Stimulated activated CD4-positive, alpha-beta T cell treated with anti-CD3 and anti-CD28 coated beads, Interleukin-1b, Interleukin-23, amount 100 ng/mL, for 24 hours (primary cell): ENCODE measurements at places on chromosomes 2 and 18.

DNA sequence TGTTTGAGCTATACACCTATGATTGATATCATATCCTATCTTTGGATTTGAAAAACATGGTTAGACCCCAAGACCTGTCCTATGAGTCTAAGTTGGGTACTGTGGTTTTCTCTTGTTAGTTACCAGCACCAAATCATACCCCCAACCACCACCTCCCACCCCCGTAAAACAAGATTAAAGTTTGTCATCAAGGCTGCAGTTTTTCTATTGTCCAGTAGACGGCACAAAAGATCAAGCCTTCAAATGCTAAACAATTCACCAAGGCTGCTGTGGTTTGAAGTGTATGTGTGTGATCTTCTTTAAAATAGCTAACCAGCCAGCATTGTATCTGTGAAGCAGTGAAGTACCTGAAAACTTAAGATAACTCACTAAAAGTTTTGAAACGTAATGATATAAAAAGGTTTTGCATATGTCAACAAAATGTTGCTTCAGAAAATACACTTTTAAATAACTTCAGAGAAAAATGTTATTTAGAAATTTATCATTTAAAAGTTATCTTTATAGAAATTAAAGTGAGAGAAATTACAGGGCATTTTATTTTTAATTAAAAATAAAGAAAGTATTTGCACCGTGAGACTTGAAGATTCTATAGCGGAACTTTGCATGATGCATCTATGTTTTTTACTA lies 5.8 kb upstream of the MEIS1 start:
- no peak for DNase-seq

DNA sequence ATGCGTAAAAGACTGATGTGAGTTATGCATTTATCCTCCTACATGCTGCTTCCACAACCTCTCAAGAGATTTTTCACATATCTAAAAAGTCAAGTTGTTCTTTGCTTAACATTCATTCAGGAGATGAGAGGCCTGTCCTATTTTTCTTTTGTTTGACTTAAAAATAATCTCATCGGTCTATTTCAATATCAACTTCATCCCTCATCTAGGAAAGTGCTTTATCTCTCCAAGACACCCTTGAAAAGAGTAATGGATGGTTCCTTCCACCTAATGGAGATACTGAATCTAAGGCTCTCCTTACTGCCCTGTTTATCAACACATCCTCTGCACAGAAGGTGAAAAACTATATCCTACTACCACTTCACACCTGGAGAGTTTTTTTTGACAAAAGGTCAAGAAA lies 2.4 kb downstream of the NFE2L2 start:
- DNase-seq: no peak

DNA sequence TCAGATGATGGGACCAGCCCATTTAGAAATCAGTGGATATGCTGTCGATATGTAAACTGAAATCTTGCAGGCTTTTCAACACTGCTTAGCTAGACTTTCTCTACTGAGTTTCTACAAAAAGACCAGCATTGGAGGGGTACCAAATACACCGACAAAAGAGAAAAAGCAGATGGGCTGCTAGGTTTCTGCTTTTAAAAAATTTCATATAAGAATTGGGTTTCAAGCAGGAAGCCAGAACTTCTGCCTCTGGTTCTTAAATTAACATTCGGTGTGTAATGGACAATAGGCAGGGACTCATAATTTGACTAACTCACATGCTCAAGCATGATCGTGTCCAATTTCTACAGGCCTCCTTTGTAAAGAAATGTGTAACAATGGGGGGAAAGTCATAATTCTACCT lies 3.1 kb downstream of the ARL4C start:
- DNase-seq: no peak

- no peak for DNase-seq
Observed at GRCh38 chr2:33727361-33728032, 128.4 kb upstream of the FAM98A start.

DNA sequence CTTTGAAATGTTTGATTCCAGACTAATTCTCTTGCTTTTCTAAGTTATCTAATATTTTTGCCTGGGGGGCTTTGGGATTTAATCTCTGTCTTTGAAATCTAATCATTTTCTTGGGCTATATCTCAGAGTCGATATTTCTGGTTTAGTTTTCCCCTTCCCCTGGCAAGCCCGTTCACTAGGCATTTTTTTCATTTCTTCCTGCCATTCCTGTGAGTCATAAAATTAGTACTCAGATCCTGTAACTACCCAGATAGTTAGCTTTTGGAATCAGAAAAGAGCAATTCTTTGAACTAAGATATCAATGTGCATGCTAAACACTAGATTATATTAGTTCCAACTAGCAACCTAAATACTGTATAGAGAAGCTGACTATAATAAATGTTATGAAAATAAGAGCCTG lies 29.4 kb upstream of the RNF149 start:
- DNase-seq: no peak

DNA sequence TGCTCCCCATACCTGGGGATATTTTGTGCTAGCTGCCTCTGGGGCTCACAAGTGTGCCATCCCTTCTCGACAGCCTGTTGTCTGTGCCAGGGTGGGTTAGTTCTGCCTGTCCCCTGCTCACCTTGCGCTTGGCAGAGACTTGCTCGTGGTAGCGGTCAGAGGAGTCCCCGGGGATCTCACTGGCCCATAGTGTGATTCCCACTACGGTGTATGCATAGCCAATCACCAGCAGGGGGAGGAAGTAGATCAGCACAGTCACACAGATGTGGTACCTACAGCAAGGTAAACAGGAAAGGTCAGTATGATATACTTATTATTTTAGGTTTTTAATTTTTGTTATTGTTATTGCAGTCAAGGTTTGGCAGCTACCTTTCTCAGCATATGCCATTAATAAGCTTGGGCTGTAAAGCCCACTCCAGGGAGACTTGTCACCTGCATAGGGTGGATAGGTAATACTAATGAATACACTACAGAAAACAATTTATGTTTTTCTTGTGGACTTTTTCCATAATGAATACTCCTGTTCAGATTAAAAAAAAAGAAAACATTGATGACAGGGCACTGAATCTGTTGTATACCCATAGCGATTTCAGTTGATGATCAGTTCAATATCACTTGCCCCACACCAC lies 95.2 kb downstream of the POLE4 start:
- DNase-seq: no peak

GRCh38 chr2:72579591-72580180 lies 246.1 kb downstream of the EXOC6B start:
- no peak for DNase-seq

GRCh38 chr2:51795248-51795888 lies 763.4 kb upstream of the NRXN1 start:
- DNase-seq: no peak

DNA sequence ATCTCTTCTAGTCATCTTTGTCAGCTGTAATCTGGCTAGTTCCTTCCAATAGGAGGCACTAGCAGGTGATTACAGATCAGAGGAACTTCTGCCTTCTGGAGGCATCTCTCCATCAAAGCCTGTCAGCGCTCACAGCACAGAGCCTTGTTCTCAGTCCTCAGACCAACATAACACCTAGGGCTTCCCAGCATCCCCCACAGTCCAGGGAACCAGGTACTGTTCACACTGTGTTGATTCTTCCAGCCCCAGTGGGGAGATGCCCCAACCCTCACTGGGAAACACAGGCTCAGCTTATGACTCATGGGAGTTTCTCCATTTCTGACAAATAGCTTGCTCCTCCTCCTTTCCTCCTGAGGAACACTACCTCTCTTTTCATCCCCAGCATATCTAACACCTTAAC lies 601.7 kb downstream of the CBLN2 start:
- no peak for DNase-seq

DNA sequence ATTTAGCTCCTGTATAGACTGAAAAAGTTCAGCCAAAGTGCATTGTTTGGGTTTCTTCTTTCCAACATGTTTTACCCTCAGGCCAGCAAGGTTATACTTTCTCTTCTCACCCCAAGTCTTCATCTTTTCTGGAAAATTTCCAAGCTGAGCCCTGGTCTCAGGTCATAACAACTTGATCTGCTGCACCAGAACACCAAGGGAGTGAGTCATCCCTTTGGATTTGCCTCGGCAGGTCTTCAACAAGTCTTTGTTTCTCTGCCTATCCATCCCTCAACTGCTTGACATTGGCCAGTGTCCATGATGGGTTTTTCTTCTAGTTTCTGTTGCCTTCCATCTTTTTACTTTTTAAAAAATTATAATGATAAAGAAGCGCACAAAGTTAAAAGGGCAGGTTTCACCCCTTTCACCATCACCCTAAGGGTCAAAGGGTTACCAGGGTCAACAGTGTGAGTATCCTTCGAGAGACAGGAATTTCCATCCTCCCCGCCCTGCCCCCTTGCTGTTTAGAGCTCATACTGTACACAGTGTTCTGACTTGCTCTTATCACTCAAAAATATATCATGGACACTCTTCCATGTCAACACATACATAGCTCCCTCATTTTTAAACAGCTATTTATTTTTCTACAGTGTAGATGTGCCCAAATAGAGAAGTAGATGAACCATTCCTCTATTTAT lies 5.7 kb upstream of the SPATS2L start:
- no peak for DNase-seq

DNA sequence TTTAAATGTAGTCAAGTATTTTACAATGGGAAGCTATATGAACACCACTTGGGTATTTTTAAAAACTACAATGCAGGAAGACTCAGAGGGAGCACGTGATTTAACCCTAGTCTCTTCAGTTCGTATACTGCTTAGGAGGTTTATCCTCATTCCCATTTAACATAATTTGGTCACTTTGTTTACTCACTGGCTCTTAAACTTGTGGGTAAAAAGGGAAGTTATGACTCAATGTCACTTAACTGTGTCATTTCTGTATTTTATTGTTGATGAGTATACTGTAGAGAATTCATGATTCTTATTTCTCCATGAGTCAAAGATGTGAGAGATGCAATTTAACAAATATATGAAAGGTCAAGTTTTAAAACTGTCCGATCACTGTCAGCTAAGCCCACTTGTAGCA lies 48.2 kb downstream of the SLC66A3 start:
- no peak for DNase-seq

DNA sequence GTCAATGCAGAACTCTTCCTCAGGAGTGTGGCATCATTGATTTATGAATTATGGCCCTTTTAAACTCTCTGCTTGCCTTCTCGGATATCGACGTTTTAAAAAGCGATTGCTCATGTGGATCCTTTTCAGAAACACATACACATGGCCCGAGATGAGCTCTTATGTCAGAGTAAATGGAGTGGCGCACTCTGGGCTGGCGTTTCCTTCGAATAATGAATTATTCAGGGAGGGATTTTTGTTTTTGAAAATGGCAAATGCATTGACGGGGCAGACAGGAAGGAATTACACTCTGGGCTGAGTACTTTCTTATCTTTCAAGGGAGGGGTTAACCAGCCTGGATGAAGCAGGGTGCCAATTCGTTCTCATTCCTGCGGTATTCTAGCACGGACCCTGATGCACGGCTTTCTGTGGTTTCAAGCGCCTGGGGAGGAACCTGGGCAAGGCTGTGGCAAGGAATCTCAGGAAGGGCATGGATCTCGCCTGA lies 142.7 kb downstream of the PRKCE start:
- no peak for DNase-seq

GRCh38 chr2:66301022-66301766 lies 133.7 kb upstream of the MEIS1 start:
- DNase-seq: no peak

GRCh38 chr2:38586931-38587330 lies 15.8 kb downstream of the HNRNPLL start:
- no peak for DNase-seq

DNA sequence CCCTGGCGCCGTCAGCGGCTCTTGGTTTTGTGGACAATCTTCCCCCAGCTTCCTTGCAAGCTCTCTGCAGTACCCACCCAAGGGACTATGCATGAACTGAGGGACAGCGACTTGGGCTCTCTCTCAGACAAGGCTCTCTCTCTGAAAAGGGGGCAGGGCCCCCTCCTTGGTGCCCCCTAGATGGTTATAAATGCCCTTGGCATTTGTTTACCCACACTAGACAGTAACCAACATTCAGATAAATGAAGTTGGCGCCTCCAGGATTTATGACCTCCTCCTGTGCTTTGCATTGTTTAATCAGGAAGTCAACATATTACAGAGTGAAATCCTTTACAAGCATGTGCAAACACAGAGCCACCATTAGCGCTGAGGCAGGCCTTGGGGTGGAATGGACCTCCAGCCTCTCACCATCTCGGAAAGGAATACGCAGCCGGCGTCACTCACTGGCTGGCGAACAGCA lies 547.4 kb upstream of the ID2 start:
- DNase-seq: no peak

- no peak for DNase-seq
Observed at GRCh38 chr2:88059979-88060906, 4.7 kb upstream of the KRCC1 start.

DNA sequence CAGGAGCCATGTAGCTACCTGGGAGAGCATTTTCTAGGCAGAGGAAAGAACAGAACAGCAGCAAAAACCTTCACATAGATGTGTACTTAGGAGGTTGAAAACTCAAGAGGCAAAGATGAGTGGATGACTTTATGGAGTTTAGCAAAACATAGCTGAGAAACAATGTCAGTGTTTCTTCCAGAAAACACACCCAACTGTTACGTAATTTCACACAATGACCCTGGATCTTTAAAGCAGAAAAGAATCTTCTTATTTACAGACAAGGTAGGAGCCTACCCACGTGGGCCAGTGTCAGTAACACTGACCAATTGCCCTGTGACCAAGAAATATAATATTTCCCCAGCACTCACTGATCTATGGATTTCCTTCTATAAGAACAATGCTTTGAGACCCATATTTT lies 254.6 kb downstream of the CDH20 start:
- DNase-seq: no peak

DNA sequence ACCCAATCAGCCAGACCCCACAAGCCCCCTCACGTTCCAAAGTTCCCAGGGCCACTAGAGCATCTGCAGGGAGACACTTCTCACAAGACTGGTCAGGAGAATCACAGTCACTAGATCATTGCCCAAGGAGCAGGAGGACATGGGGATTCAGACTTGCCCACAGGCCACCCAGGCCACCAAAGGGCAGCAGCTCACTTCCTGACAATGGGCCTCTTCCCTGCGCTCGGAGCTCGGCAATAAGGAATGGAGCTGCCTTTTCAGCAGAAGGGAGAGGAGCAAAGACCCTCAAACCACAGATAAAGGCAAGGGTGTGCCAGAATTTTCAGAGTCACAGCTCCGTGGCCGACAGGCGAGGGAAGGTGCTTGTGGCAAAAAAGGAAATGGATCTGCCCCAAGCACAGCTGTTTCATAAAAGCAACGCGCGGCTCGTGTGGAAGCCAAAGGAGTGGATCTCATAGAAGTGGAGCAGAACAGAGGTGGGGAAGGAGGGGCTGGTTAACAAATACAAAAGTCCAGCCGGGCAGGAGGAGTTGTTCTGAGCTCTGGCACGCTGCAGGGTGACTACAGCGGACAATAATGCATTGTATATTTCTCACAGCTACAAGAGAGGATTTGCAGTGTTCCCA lies 72.1 kb downstream of the EDAR start:
- no peak for DNase-seq

DNA sequence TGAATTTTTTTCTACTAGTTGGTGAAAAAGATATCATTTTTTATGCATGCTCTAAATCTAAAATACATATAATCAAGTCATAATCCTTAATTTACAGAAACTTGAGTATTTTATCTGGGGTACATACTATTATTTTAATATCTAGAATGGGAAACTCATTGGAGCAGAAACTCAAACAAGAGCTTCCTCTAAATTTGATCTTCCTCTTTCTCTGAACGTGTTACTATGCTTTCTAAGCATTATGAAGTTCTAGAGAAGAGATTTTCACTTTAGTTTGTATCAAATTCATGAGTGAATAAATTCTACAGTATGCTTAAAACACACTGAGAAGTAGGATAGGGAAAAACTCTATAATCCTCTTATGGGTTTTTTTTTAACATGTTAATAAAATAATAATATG lies 20.6 kb upstream of the SLC38A11 start:
- no peak for DNase-seq
